GM06990 (cell line): ENCODE measurements at places on chromosomes 3 and 15.
A peak's percentile ranks its signal among the peaks of the same experiment; 100 is the strongest.

GRCh38 chr3:195080571-195081151, 190.3 kb downstream of the XXYLT1 start:
- DNase-seq: no peak

GRCh38 chr3:98109807-98110549, 20.5 kb upstream of the OR5H1 start:
- no peak for DNase-seq

- no peak for DNase-seq
These were observed 314.1 kb downstream of the NLGN1 start for GRCh38 chr3:173711619-173712018.

GRCh38 chr3:15318661-15319060, 13.7 kb downstream of the SH3BP5 start:
- no peak for DNase-seq

DNA sequence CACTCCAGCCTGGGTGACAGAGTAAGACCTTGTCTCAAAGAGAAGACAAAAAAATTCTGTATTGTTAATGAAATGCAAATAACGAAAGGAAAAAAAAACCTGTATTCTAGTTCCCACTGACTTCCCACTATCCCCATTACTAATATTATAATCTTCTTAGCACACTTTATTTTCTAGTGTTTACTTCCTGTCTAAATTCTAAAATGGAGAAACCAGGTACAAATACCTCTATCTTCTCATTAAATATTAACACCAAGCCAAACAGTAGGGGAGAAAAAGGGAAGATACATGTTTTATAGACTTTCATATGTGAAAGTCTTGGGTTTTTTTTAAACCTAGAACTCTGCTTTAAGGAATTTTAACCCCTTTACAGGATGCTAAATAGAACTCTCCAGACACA, 55.3 kb upstream of the PLXND1 start:
- no peak for DNase-seq

- no peak for DNase-seq
These were observed 7.0 kb upstream of the LRCH3 start for GRCh38 chr3:197784019-197784585.

DNA sequence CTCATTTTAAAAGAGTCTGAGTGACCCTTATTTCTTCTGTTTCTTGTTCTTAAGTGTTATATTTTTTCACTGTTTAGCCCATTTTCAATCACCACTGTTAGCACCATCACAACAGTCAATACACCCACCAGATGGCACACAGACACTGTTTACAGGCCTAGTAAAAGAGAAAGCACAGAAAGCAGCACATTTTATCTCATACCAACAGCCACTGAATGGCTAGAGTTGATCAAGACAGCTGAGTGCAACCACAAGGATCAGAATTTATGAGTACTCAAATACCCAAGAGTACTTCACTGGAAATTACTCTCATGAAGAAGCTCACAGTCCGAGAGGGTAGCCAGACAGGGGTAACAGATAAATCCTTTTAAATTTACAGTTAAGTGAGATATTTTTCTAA, 127.0 kb downstream of the TFDP2 start:
- no peak for DNase-seq

- DNase-seq: no peak
These were observed 113.5 kb upstream of the FRMD4B start for GRCh38 chr3:69499422-69499821.

- no peak for DNase-seq
These were observed 22.1 kb upstream of the RAD18 start for GRCh38 chr3:8985411-8985831.

GRCh38 chr15:69244798-69245197, 53.9 kb upstream of the PAQR5 start:
- no peak for DNase-seq

DNA sequence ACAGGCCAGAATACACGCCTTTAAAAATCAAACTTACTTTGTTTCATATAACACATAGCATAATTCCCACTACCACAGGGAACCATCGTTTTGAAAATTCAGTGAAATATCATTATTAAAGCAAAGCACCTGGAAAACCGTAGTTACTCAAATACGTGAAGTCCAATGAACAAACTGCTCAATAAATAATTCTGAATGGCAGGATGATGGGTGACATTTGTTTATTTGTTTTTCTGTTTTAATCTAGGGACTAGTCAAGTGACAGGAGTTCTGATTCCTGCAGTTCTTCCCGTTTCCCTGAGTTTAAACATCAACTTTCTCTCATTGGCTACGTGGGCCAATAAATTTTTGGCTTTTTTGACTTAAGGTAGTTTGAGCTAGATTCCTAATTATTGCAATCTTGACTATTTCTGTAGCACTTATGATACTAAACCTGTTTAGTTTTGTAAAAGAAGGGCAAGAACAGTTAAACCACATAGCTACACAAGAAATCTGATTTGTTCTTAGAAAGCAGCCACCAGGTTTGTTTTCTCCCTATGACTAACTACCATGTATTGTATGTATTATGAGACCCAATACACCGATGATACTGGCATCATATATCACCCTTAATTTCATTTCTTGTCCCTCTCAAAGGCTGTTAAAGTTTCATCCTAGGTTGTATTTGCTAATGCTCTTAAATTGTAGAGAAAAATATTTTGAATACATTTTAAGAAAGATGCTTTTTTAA, 411.2 kb downstream of the SHQ1 start:
- no peak for DNase-seq

GRCh38 chr3:111846717-111847116, 12.3 kb upstream of the PHLDB2 start:
- no peak for DNase-seq

DNA sequence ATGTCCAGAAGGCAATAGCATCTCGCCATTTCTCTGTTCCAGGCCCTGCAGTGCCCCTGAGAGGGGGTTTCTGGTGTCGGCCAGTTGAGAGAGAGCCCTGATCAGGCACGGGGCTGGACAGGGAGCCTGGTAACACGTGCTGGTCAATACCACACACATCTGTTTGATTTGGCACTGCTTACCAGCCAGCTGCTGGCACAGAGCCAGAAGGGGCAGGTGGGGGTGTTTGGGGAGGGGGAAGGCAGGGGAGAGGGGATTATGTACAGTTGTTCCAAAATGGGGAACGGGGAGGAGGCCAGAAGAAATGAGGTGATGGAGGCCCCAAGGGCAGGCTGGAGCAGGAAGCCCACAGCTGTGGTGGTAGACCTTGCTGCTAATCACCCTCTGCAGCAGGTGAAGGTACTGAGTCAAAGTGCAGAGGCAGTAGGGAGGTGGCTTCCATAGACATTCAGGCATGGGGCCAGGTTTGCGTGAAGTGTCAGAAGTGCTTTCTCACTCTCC, 153.5 kb upstream of the LPP start:
- no peak for DNase-seq

GRCh38 chr15:52060501-52060900, 41.5 kb downstream of the MAPK6 start:
- DNase-seq: no peak

DNA sequence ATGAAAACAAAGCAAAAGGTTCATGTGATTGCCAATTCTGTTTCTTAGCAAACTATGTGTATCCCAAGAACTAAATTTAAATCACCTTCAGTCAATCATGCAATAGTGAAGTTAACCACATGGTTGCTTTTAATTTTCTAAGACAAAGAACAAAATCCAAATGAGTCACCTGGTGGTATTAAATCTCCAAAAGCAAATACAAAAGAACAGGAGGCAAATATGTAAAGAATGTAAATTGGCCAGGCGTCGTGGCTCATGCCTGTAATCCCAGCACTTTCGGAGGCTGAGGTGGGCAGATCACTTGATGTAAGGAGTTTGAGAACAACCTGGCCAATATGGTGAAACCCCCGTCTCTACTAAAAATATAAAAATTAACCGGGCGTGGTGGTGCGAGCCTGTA, 54.2 kb upstream of the PIK3R4 start:
- DNase-seq: no peak

DNA sequence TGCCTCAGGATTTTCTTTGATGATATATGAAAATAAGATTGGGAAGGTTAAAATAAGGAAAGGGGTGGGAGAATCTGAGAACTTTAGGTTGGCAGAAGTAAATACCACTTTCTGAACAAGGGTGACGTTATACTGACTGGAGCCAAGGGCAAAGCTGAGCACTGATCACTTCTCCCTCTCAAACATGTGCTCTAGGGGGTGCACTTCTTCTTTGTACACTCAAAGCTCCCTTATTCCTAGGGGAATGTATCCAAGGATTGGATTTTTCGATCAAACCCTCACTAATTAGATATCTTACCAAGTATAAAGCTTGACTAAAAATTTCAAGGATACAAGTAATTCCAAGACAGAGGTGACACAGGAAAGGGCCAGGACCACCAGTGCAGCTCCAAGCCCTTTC, 243.9 kb upstream of the UMPS start:
- no peak for DNase-seq

DNA sequence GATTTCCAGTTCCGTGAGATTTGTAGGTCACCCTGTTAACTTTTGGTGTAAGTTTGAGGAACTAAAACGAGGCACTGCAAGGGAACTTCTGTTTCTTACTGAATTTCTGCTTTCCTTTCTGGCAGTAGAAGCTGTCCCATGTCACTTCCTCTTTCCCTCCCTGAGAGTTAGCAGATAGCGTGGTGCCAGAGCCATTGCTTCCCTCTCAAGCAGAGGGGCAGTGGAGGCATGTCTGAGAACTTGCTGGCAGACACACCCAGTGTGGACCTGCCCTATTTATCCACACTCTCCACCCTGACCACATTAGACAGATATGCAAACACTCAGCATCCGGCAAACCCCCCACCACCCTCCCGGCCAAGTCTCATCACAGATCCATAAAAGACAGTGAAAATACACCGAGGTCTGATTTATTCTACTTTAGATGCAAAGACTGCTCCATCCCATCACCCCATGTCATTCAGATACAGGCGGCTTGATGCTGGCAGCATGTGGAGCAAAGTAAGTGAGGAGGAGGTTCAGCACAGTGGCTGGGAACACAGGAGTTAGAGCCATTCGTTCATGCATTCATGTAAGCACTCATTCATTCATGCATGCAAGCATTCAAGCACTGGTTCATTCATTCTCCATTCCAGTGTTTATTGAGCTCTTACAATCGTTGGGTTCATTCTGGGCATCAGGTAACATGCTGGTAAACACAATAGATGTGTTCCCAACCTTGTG, 324.7 kb downstream of the SHQ1 start:
- peak; percentile 62 for DNase-seq

DNA sequence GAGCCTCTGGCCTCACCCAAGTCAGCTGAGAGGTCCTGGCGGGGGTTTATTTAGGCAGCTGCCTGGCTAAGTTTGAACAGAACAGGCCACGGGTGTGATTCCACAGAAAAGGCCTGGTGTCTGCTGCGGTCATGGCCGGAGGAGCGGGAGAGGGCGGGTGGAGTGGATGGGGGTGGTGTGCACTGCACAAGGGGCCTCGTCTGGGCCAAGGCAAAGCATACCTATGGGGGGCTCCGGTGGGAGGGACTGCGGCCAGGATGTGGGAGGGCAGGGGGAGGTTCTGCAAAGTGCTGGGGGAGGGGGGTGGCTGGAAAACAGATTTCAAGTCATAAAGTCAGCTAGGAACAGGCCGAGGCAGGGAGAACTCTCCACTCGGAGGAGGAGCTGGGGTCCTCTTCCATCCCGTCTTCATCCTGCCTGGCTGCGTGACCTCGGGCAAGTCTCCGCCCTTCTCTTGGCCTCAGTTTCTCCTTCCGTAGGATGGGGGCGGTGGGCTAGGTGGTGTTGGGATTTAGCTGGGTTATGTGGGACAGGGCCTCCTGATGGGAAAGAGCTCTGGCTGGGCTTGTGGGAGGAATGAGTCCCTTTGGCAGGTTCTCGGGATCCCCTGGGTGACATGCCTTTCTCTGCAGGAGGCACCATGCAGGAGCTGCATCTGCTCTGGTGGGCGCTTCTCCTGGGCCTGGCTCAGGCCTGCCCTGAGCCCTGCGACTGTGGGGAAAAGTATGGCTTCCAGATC, 878 bp downstream of the ISLR start:
- no peak for DNase-seq

GRCh38 chr3:159886050-159886449, 102.6 kb upstream of the IL12A start:
- DNase-seq: peak; percentile 8

DNA sequence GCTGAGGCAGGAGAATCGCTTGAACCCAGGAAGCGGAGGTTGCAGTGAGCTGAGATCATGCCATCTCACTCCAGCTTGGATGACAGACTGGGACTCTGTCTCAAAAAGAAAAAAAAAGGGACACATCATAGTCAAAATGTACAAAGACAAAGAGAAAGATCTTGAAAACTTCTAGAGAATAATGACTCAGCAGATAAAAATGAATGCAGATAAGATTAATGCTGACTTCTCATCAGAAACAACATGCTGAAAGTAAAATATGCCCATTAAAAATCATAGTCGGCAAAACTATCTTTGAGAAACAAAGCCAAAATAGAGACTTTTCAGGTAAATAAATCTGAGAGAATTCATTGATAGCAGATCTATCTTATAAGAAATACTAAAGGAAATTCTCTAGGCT, 271.1 kb upstream of the GPR149 start:
- no peak for DNase-seq

GRCh38 chr15:50248994-50249582, 16.4 kb downstream of the HDC start:
- no peak for DNase-seq

DNA sequence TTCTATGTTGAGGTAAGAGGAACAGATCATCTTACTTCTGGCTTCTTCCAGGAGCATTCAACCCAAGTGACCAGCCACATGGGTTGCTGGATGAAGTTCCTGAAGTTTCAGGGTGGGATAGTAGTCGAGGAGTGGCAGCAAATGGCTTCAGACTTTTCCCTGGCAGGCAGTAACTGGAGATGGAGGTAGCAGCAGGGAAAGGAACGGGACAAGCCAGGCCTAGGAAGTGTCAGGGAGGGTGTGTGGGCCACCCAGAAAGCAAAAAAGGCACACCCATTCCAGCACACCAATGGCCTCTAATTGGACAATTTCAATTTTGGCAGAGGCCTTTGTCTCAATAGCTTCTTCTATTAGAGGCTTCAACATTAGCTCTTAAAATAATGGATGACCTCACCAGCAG, 498.6 kb upstream of the ATP11B start:
- DNase-seq: no peak

GRCh38 chr3:128313935-128314334, 152.8 kb downstream of the DNAJB8 start:
- DNase-seq: no peak

DNA sequence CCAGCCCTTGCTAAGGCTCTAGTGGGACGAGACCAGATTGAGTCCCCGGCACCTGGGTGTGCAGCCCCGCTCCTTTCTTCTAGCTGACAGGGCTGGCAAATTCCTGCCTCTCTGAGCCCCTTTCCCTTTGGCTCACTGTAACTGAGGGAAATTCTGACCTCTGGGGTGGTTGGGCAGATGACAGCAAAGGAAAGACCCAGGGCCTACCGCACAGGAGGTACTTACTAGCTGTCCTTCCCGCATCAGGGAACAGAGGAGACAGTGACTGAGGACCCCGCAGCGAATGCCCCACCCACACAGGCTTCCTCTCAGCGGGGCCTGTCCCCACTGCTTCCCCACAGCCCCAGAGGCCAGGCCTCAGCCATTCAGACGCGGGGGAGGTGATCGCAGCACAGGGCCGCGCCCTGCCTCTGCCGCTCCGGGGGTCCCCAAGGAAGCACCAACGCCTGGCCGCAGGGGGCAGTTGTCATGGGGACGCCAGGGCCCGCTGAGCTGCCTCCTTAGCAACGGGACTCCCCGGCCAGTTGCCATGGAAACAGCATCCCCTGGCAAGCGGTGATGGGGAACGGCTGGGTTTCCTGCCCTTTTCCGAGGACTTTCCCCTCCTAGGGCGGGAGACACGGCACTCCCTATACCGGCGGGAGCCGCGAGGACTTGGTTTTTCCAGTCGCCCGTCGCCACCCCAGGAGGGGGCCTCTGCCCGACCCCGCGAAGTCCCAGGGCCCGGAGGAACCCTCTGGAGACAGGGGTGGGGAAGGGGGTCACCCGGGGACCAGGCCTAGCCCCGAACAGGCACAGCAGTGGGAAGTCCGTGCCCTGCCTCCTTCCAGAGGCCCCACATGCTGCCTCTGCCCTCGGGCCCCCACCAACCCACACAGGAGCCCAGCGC, 50.1 kb downstream of the HCN4 start:
- DNase-seq: peak; percentile 66
